ENCODE measurements at places on chromosomes 16 and 17.
A peak's percentile ranks its signal among the peaks of the same experiment; 100 is the strongest.

DNA sequence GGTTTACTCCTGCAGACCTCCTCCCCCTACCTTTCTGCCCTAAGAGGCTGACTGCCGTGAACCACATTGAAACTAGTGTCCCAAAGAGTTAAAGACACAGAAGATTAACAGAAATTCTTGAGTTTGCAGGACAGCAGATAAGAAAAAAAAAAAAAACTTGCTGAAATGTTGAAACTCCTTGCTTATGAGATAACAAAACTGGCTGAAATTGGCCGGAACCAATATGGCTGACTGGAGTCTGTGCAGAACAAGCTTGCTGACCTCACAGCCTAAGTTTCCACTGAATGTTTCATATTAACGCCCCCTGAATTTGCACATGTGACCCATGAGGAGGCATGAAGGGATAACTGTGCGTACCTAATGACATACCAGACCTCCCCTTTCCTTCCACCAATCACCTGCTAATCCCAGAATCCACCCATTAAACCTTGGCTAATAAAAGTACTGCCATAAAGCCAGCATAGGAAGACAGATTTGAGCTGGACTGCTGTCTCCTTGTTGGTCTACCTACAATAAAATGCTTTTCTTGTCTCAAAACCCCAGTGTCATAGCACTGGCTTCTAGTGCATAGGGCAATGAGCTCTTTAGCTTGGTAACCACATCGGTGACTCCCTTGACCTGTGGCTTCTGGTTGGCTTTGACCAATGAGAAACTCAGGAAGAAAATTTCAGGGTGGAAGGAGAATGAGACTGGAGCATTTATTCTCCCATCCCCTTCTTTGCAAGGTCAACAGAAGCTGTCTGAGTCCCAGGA is 80.1 kb downstream of the PMP22 start:
- no peak for DNase-seq

GRCh38 chr17:57236686-57237299 is 19.5 kb upstream of the MSI2 start:
- no peak for DNase-seq

GRCh38 chr16:74034862-74035261 is 261.8 kb upstream of the PSMD7 start:
- no peak for DNase-seq

DNA sequence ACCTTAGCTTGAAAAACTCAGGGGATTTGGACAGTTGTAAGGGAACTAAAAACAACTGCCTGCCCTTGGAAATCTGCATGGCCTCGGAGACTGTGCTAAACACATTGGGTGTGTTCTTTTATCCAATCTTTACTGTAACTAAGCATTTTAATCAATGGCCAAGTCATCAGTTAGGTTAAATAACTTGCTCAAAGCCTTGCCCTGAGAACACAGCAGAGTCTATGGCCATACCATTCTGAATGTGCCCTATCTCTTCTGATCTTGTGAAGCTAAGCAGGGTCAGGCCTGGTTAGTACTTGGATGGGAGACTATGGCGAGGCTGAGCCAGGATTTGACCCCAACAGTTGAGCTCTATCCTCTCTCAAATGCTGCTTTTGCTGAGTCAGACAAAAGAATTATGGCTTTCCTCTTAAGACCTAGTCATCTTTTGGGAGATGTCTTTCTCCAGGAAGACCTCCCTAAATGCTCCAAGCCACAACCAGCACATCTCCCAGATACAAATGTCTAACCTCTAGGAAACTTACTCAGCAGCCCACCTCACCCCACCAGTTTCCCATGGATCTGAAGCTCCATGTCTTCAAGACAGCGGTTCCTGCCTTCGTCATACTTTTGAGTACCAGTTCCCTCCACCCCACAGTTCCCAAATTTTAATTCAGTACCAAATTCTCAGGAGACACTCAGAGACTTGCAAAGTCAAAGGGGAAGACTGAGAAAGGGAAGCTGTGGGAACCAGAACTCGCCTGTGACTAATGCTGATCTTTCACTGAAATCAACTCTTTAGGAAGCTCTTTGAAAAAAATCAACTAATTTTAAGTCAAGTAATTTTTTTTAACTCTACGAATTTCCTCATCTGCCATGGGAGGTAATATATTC is 336.1 kb downstream of the MAF start:
- DNase-seq = no peak

DNA sequence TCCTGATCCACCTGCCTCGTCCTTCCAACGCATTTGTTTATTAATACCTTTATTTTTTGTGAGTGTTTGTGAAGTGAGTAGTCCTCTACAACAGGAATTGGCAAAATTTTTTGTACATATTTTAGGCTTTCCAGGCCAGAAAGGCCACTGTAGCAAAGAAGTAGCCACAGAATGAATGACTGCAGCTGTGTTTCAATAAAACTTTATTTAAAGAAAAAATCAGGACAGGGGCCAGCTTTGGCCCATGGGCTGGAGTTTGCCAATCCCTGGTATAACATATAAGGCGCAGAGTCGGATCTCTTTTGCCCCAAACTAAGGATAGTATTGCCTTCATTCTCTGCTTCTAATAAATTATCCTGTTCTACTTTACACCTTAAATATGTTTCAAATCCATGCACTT is 198.0 kb upstream of the COX10 start:
- DNase-seq = no peak

GRCh38 chr16:84065536-84066132 is 23.0 kb upstream of the SLC38A8 start:
- peak; percentile 4 for DNase-seq

DNA sequence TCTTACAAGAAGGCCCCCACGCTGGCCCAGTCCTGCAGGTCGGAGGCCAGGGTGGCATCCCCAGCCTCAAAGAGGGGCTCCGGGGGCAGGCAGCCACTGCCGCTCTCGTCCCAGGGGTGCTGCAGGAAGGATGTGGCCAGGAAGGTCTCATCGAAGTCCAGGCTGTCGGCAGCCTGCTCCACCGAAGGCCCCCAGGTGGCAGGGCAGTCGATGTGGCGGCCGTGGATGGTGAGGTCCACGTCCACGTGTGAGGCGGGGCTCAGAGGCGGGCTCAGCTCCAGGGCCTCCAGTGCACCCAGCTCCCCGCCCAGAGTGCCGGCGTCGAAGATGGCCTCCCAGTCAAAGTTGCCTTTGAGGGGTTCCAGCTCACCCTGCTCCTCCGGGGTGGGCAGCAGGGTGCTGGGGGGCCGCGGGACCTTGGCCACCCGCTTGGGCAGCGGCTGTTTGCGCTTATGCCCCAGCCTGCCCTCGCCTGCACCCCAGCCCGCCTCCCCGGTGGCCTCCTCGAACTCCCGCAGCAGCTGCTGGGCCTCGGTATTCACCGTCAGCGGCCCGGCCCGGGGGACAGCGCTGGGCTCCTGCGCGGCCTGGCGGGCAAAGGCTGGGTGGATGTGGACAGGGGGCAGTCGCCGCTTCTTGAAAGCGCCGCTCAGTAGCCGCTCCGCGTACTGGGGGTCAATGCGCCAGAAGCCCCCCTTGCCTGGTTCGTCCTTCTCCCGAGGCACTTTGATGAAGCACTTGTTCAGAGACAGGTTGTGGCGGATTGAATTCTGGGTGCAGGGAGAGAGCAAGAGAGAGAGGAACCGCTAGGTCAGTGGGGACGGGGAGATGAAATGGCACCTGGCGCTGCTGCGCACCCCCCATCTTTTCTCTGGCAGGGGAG is 3.5 kb downstream of the FOXJ1 start:
- DNase-seq = no peak

- DNase-seq = no peak
These were observed 4.7 kb downstream of the DYNC1LI2 start for GRCh38 chr16:66746682-66747081.

GRCh38 chr17:77414811-77415400 is 274.1 kb downstream of the SEC14L1 start:
- peak; percentile 47 for DNase-seq

- no peak for DNase-seq
These were observed 37.2 kb downstream of the SKAP1 start for GRCh38 chr17:48392857-48393256.

DNA sequence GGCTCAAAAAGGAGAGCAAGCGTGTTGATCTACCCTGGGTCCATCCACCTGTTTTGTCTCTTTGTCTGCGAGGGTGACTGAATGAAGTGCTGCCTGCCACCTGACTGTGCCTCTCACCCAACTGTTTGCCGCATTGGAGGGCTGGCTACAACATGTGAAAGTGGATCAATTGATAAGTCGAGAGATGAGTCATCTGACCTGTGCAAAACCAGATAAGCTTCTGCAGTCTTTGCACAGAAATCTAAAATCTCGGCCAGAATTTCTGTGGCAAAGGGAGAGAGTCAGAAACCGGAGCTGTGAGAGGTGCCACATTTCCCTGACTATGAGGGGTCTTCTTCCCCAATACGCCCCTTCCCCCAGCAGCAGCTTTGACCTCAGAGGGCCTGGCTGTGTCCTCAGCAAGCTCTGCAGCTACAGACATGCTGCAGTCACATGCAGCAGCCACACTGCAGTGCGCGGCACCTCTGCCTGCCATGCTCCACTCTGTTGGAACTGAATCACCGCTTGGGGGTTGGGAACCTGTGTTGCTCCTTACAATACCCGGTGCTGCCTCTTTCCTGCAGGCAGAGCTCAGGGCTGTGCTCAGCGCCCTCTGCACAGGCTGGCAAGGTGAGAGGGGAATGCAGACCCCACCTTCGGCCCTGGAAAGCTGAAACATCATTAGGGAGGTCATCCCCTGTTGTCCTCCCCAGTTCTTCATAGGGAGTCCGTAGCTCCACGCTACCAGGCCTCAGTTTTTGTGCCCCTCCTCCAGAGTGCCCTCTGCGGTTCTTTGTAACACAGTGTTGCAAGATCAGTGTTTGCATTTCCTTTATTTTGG is 16.2 kb upstream of the HAS3 start:
- peak; percentile 51 for DNase-seq

- DNase-seq = no peak
These were observed 15.8 kb downstream of the SLC7A5 start for GRCh38 chr16:87853411-87854052.

DNA sequence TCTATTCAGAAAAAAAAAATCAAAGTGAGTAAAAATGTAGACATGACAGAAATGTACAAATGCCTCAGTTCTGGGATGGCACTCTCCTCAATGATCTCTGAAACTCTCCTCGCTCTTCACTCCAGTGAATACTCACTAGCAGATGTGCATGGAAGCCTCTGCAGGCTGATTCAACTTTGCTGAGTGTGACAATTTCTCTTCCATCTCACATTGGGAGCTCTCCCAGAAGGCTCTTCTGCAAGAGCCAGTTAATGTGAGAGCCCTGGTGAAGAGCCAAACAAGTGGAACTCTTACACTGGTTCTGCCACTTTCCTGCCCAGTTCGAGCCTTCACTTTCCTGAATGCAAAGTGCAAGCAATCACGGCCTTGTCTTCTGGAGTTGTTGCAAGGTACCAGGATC is 147.1 kb upstream of the IRX6 start:
- no peak for DNase-seq

DNA sequence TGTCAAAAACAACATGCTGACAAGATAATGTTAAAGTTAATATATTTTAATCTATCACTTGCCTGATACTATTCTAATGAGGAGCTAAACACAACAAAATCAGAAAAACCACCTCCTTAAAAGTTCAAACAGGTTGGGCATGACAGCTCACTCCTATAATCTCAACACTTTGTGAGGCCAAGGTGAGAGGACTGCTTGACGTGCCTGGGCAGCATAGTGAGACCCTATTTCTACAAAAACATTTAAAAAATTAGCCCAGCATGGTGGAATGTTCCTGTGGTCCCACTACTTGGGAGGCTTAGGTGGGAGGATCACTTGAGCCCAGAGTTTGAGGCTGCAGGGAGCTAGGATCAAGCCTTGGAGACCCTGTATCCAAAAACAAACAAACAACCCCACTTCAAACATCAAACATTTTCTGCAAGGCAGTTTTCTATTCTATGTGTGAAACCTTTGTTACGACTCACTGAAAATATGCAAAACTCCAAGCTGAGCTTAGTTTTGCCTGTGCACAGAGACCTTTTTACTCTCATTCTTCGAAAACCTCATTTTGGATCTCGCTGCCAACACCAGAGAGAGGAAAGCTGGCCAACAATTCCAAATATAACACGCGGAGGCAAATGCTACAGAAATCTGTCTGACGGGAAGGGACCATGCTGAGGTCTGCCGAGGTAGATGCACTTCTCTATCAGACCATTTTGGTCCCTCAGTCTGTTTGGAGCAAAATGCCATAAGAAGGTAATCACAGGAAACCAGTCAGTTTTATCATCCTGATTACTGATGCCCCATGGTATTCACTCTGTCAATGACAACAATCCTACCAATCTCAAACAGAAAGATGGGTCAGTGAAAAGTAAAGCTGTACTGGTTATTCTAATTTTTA is 6.2 kb downstream of the PHF12 start:
- no peak for DNase-seq

DNA sequence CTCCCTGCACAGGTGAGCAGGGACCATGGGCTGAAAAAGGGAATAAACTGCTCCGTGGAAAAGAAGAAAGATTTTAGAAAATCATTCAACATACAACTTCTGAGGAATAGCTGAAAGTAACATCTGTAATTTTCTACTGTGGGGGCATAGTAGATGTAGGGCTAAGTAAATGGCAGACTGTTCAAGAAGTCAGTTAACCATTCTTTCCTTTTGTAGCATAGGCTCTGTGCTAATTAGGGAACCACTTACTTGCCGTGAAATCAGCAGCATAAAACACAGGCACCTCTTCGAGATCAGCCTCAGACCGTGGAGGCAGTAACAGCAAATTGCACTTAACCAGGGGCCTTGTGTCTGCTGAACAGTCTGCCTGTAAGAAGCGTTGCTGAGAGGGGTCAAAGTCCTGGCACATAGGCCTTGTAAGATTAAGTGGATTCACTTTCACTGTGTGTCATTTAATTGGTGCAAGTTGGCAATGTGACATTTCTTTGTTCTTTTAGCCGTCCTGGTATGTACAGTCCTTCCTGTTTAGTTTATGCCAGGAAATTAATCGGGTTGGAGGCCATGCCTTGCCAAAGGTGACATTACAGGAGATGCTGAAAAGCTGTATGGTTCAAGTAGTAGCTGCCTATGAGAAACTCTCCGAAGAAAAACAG is 10.4 kb downstream of the COG1 start:
- DNase-seq = peak; percentile 41

DNA sequence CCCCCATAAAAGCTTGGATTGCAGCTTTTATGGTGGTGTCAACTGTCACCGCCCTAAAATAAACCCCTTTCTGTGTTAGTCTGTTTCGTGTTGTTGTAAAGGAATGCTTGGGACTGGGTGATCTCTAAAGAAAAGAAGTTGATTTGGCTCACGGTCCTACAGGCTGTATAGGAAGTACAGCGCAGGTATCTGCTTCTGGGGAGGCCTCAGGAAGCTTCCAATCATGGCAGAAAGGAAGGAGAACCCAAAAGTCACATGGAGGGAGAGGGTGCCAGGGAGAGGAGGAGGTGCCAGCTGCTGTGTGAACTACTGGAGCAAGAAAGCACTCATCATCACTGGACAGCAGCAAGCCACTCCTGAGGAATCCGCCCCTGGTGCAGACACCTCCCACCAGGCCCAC is 5.9 kb upstream of the CACNA1H start:
- DNase-seq = no peak
